ENCODE measurements at places on chromosomes 13 and 19.

DNA sequence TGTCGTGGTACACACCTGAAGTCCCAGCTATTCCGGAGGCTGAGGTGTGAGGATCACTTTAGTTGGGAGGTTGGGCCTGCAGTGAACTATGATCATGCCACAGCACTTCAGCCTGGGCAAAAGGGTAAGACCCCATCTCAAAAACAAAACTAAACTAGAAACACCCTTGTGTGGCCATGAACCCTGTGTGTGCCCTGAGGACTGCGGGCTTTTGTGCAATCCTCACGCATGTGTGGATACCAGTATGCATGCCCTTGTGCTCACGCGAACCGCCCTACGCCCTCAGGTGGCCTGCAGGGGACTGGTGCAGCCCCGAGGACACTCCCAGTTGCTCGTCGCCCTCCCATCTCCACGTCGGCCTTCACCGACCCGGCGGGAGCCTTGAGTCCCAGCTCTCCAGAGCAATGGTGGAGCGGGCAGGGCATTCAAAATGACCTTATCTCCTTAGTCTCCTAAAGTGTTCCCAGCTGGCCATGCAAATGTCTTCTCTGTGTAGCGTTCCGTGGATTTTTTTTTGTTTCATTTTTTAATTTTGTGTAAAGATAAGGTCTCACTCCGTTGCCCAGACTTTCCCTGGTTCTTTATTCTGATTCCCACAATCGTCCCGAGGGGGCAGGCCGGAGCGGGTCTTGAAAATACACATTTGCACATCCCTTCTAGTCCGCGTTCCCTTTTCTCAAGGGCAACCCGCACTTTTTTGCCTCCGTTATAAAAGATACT, 868 bp upstream of the EGLN2 start:
- DNase-seq = peak; percentile 59

GRCh38 chr19:2533072-2533425, 57.1 kb downstream of the GADD45B start:
- no peak for DNase-seq

- DNase-seq = no peak
These were observed 16.4 kb downstream of the ARID3A start for GRCh38 chr19:942133-942645.

DNA sequence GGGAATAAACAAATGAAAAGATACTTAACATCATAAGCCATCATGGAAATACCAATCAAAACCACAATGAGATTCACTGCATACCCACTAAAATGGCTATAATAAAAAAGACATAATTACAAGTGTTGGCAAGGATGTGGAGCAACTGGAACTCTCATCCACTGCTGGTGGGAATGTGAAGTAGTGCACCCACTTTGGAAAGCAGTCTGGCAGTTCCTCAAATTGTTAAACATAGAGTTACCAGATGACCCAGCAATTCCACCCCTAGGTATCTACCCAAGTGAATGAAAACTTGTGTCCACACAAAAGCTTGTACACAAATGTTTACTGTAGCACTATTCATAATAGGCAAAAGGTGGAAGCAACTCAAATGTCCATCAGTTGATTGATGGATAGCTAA, 46.9 kb downstream of the FLT1 start:
- no peak for DNase-seq

DNA sequence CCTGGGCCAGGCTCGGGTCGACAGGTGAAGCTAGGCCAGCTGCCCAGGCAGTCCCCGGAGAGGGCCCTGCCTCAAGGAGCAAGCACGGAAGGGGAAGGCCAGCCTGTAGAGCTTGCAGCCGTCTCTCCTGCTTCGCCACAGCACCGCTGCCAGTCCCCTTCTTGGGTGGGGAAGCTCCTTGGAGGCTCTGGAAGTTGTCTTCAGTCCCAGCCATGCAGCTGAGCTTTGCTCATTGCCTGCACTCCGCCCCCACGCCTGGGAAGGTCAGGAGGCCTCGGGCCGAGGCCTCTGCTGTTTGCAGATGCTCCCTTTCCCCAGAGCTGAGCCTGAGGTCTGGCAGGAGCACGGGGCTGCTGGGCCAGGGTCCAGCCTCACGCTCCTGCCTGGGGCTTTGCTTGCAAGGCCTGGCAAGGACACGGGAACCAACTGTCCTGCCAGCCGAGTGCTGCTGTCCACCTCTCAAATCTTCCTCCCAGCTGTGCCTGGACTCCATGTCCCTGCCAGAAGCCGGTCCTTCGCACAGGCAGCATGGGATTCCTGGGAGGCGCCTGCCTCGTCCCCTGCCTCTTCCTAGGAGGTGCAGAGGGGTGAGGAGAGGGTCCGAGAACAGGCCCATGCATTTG, 13.3 kb downstream of the PLEKHF1 start:
- DNase-seq = no peak

- DNase-seq = no peak
These were observed 45.8 kb downstream of the TMEM255B start for GRCh38 chr13:113804703-113805430.

GRCh38 chr13:94210816-94211215, 268.7 kb downstream of the DCT start:
- DNase-seq = no peak

DNA sequence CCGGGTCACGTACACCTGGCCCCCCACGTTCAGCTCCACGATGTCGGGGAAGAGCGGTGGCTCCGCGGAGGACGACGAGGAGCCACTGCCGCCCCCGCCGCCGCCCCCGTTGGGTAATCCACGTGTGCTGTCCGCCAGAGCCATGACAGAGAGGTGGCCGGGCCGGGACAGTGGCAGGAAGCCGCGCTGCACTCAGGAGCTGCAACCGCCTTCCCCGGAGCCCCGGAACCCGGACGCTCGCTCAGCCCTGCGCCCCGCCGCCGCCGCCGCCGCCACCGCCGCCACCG, 257 bp downstream of the KCTD12 start:
- DNase-seq = no peak

DNA sequence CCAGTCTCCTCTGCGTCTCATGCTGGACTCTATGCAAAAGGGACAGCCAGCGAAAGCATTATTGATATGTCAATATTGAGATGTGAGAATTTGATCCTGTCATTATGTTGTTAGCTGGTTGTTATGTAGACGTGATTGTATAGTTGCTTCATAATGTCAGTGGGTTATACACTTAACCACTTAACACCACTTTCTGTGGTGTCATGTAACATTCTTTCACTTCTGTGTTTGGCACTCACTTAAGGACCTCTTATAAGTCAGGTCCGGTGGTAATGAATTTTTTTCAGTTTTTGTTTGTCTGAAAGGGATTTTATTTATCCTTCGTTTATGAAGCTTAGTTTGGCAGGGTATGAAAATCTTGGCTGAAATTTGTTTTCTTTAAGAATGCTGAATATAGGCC, 7.1 kb upstream of the SIGLEC7 start:
- no peak for DNase-seq

DNA sequence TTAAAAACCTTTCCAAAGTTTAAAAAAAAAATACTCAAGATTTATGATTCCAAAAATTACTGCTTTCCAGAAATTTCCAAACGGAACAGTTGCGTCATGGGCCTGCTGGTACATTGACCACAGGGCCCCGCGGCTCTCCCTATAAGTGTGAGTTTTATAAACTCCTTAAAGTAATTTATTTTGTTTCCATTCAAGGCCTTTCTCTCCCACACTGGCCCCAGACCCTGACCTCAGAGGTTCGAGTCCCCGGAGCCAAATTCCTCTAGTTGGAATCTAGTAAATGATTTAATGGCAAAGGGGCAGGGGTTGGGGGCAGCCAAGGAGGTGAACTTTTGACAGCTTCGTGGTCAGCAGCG, 97.5 kb downstream of the INSR start:
- no peak for DNase-seq

- no peak for DNase-seq
These were observed 237.3 kb upstream of the GPC6 start for GRCh38 chr13:92989301-92989700.

DNA sequence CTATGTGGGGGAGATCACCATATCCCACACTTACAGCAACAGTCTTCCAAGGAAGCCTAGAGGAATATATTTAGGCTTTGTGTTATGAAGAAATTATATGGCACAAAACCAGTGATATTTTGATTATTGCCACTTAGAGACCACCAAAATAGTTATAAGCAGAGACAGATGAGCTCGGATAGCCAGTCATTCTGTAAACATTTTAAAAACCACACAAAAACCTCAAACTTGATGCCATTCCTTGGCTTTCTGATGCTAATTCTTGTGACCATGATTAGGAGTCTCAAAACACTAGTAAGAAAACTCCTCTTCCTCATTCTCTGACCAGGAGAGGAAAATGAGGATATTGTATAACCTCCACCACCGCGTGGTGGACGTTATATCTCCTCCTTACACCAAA, 496.4 kb downstream of the FOXO1 start:
- no peak for DNase-seq

DNA sequence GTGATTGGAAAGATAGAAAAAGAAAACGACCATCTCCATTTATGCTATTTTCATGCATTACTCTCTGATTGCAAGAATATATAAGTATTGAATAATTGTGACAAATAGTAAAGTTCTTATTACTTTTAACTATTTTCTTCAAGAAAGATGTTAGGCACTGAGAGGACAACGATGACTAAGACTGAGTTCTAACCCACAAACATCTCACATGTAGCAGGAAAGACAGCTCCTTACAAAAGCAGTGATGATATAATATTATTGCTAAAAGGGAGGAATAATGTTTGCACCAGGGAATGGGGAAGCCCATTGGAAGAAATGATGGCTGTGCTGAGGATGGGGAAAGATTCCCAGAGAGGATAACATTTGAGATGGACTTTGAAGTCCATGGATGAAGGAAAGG, 22.6 kb downstream of the RXFP2 start:
- no peak for DNase-seq

DNA sequence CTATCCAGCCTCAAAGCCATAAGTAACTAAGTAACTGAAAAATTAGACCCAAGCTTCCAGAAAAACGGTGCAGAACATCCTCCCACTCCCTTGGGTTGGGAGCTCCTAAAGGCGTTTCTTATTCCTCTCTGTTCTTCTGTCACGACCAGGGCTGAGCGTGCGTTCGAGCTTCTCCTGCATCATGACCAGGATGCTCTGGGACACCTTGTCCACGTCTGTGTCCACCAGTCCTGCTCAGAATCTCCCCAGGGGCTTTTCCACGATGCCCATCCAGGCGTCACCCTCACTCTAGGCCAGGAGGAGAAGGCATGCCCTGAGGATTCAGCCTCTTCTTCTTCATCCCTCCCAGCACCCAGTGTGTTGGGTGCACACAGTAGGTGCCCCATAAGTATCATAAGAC, 37.8 kb upstream of the GAS6 start:
- no peak for DNase-seq

- no peak for DNase-seq
These were observed 105.6 kb downstream of the POSTN start for GRCh38 chr13:37492741-37493514.

GRCh38 chr13:32031025-32031814, at the start of gene FRY:
Gene FRY, plus strand, starts transcription at chr13:32031774. Its CDS starts 22 bp downstream, at chr13:32031796.
- DNase-seq = peak; percentile 9

DNA sequence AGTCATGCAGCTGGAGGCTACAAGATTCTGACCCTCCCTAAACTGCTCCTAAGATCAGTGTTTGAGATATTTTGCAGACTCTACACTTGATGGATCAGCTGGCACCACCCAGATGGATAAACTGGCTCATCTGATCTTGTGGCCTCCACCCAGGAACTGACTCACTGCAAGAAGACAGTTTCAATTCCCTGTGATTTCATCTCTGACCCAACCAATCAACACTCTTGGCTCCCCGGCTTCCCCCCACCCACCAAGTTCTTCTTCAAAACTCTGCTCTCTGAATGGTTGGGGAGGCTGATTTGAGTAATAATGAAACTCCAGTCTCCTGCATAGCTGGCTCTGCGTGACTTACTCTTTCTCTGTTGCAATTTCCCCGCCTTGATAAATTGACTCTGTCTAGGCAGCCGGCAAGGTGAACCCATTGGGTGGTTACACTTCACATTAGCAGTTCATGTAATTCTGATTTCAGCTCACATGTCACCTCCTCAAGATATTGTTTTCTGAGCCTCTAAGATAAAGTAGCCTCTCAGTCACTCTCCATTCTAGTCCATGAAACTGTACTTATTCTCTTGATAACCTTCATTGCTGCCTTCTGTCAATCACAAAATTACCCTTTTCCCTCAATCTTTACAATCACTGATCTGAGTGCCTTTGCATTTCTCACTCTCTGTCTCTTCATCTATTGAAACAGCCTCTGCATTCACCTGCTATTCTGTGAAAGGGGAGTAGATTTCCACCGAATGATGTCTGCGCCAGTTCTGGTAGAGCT, 9.9 kb upstream of the FPR3 start:
- peak; percentile 47 for DNase-seq

DNA sequence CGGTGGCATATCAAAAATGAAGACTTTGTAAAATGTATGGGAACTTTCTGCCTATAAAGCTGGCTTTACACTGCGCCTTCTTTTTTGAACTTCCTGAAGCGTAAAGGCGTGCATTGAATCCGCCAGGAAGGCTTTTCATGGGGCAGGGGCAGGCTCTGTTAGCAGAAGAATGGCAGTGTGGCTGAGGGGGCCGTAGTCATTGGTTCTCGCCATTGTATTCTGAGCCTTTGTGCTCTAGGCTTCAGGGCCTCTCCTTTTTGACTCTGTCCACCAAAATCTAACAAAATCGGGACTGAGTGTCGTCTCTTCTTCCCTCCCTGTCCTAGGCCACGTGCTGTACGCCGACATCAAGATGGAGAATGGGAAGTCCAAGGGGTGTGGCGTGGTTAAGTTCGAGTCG, 14.1 kb downstream of the PRAM1 start:
- no peak for DNase-seq

DNA sequence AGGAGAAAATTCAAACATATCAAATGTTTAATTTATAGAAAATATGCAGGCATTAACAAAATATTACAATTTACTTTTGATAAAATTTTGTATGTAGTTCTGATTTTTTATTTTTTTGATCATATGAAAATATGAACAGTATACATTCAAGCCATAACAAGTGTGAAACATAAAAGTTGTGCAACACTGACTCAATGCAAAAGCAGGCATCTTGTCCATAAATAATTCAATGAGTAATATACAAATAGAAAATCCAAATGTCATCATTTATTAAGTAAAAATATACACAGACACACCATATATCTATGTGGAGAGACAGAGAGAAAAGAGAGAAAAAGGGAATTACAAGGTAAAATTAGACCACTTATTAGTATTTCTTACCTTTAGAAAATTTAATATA, 1183.9 kb downstream of the SLITRK1 start:
- DNase-seq = no peak

DNA sequence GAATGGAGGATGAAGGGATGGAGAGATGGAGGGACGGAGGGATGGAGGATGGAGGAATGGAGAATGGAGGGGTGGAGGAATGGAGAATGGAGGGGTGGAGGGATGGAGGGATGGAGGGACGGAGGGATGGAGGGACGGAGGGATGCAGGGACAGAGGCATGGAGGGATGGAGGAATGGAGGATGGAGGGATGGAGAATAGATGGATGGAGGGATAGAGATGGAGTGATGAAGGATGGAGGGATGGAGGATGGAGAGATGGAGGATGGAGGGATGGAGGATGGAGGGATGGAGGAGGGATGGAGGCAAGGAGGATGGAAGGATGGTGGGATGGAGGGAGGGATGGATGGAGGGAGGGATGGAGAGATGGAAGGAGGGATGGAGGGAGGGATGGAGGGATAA, 22.1 kb downstream of the PIP5K1C start:
- no peak for DNase-seq
